ENCODE measurements at places on chromosomes 7 and 10.

DNA sequence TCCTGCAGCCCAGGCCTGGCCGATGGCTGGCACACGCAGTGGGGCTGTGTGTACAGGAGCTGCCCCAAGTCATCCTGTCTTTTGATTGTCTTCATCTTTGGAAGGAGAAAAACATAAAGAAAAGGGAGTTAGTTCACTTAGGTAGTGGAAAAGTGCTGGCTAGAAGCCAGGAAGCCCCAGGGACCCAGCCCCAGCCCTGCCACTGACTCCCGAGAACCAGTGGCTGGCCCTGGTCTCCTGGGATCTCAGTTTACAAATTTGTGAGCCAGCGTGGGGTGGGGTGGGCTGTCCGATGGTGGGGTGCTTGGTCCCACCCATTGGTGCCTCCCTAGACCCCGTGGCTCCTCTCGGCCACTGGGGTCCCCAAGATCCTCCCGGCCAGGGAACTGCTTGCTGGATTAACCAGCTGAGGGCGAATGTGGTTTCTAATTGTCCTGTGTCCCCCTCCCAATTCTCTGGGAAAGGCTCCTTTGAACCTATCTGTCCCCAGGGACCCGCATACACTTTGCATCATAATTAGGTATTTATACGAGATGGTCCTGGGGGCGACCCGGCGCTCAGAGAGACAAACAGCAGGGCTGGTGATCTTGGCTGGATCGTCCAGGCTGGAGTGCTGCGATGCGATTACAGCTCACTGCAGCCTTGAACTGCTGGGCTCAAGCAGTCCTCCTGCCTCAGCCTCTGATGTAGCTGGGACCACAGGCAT lies 16.3 kb upstream of the CHST12 start:
- DNase-seq, result no peak

GRCh38 chr10:33974976-33975478 lies 640.6 kb upstream of the NRP1 start:
- no peak for DNase-seq

DNA sequence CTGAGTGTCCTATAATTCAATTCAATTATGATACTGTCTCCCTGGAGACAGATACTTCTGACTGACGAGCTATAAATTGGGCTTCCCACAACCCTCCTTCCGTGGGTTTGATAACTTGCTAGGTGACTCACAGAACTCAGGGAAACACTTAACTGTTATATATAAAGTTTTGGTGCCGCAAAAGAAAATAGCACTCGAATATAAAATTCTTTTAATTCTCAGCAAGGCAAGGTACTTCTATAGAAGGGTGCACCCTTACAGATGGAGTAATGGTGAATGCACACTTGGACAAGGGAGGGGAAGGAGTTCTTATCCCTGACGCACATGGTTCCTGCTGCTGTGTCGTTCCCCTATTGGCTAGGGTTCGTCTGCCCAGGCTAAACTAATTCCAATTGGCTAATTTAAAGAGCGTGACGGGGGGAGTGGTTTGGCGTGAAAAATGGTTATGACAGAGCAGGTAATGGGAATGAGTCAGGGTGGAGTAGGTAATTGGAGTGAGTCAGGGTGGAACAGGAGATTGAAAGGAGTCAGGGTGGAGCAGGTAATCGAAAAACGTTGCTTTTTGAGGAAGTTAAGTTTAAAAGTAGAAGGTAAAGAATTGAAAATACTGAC lies 20.8 kb upstream of the GHITM start:
- no peak for DNase-seq

GRCh38 chr10:47259466-47259865 lies 40.5 kb upstream of the GDF10 start:
- DNase-seq, result no peak

DNA sequence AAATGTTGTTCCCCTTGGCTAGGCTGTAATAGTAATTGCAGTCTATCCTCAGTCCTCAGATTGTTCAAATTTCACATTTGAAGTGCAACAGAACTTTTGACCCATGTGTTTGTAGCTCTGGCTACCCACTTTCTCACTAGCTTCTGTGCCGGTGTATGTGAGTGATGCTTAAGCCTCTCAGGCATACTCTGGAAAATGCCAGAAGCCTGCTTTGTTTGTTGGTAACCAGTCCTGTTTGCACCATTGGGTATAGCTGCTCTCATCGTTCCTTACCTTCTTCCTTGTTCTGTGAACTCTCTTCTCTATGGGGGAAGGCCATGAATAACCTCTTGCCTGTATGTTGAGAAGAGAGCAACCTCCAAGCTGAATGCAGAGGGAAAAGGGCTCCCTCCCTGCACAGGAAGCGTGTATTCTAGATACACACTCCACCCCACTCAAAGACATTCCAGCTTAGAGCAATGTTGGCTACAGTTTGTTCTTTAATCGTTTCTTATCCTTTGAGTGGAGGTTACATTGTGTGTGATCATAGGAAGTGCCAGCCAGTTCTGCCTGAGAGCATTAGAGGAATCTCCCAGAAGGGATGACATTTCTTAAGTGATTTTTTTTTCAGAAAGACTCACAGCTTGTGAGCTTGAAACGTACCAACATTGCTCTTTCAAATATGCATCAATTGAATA lies 40.5 kb downstream of the C1QL3 start:
- no peak for DNase-seq

GRCh38 chr7:711093-711921 lies 15.2 kb upstream of the DNAAF5 start:
- no peak for DNase-seq
